ENCODE measurements at places on chromosomes 5 and 9.

DNA sequence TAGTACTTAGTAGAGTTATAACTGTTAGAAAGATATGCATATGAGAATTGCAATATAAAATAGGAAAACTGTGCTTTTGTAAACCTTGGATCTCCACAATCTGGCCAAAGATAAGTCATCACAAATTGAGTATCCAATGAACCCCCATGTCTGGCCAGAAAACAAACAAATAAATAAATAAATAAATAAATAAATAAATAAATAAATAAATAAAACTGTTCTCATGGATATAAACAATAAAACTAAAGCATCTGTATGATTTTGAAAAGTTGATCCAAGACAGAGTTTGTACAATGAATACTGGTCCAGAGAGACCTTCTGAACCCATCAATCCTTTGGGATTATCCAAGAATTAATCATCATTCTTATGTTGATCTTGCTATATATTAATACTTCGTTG, 367.6 kb upstream of the CDH9 start:
- no peak for DNase-seq

DNA sequence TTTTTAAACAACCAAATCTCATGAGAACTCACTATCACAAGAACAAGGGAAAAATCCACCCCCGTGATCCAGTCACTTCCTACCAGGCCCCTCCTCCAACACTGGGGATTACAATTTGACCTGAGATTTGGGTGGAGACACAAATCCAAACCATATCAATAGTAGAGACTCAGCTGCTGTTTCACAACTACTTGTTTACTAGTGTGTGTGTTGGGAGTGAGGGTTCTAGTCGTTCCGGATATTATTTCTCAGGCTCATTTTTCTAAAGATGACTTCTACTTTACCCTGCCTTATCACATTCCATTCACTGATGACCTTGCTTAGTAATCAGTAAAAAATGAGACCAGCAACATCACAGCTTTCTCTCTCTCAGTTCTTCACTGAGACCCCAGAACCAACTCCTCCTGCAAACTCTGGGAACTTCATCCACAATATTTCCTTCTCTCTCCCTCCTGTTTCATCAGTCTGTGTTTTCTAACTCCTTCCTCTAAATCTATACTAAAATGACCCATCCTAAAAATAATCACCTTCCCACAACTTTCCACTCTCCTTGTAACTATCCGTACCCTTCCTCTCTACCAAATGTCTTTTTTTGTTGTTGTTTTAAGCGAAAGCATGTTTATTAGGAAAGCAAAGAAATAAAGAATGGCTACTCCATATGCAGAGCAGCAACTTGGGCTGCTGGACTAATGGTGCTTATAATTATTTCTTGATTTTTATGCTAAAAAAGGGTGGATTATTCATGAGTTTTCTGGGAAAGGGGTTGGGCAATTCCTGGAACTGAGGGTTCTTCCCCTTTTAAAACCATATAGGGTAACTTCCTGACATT, 121.5 kb upstream of the SPRY4 start:
- DNase-seq, result no peak

- DNase-seq, result no peak
These were observed 31.2 kb upstream of the LECT2 start for GRCh38 chr5:135985951-135986350.

DNA sequence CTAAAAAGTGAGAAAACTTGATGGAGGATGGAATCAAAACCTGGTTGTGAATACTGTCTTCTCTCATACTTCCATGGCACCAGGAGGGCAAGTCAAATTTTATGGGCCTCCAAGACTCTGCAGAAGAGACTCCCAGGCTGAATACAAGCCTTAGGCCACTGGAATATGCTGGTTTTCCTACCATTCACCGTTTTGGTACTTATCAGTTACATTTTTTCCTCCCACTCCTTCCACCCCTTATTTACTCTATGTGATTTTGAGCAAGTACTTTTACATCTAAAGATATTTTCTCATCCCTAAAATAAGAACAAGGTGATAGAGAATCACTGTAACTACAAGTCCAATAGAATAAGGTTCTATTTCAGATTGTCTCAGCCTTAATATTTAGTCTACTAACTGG, 8.0 kb upstream of the LIX1 start:
- DNase-seq, result no peak

DNA sequence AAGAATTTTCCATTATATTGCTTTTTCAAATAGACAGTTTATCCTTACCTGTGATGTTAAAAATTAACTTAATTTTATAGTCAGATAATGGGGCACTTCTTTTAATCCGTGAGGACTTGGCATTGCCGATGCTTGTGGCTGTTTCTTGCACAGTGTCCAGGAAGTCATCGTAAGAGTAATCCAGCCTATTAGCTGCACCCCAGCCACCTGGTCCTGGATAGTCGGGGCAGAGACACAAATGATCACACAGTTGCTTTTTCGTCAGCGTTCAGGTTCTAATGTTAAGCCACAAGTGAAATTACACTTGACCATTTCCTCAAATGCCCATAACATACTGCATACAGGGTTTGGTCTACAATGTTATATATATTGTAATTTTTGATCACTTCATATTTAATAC, 107.4 kb downstream of the SVEP1 start:
- no peak for DNase-seq

DNA sequence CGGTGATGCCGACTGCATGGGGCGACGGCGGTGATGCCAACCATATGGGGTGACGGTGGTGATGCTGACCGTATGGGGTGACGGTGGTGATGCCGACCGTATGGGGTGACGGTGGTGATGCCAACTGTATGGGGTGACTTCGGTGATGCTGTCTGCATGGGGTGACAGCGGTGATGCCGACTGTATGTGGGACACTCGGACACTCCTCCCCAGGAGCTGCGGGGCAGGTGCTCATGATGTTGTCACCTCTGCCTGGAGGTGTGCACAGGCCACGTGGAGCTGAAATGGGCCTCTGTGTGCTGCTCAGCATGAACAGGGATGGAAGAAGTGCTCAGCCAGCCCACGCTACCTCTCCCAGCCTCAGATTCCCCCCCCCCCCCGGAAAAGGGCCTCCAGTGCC, 171.8 kb downstream of the OLFM1 start:
- DNase-seq, result no peak

DNA sequence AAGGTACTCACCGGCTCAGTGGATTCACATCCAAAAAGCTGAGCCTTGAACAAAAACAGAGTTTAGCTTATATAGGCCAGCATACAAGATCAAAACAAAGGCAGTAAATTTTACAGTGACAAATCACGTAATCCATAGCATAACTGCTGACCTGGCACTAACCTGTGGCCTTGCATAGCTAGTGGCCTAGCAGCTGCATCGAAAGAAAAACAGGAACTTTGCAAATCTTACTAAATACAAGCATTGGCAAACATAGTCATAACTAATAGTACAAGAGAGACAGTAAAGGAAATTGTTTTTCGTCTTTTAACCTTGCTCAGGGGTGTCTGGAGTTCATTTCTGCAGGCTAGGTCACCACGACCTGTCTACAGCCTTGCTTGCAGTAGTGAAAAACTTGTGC, 4.8 kb downstream of the HSDL2 start:
- DNase-seq, result no peak

DNA sequence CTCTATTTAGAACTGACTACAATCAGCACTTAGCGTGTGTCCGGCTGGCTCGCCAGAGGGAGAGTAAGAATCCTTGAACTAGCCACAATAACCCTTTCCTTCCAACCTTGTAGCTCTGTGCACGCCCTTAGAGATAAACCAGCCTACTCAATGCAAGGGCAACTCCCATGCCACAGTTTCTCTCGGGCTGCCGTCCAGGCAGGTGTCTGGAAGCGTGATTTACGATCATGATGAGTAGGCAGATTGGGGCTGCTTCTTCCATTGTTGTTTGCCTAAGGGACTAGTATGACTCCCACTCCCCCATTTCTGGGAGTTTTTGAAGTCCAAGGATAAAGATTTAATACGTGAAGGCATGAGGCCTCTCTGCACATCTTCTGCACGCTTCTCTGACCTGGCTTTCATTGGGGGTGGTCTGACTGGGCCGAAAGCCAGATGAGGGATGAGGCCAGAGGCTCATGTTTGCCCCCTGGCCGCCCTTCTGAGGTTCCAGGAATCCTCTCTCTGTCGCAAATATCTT, 134.0 kb upstream of the MYO10 start:
- DNase-seq, result no peak

GRCh38 chr5:139696894-139697658, 48.9 kb downstream of the CXXC5 start:
- no peak for DNase-seq

DNA sequence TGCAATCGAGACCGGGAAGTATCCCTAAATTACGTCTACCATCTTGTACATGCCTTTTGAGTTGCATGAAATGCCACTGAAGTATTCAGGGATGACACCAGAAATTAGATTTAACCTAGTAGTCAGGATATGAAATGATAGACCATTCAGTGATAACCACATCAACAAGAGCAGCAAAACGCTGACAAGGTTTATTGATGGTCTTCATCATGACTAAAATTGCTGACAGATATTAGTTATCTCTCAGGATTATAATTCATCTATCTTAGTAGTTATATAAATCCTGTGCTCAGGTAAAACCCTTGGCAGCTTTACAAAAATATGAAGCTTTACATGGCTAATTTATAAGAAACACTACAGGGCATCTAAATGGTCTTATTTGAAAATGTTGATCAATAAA, 1104.7 kb downstream of the EFNA5 start:
- no peak for DNase-seq

DNA sequence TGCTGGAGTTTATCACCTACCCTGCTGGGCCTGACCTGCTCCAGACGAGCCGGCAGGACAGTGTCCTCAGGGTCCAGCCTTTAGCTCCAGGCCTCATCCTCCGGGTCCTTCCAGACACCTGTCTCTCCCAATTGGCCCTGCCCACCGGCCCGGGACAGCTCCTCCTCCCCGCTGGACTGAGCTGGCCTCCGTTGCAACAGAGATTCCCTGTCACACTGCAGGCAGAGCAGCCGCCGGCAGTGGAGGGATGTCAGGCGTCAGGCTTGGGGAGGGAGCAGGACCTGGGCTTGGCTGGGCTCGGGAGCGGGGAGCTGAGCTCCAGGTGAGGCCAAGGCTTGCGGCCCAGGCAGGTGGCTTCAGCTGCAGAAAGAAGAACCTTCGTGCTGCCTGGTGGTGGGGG, 1.7 kb downstream of the KCNT1 start:
- no peak for DNase-seq

DNA sequence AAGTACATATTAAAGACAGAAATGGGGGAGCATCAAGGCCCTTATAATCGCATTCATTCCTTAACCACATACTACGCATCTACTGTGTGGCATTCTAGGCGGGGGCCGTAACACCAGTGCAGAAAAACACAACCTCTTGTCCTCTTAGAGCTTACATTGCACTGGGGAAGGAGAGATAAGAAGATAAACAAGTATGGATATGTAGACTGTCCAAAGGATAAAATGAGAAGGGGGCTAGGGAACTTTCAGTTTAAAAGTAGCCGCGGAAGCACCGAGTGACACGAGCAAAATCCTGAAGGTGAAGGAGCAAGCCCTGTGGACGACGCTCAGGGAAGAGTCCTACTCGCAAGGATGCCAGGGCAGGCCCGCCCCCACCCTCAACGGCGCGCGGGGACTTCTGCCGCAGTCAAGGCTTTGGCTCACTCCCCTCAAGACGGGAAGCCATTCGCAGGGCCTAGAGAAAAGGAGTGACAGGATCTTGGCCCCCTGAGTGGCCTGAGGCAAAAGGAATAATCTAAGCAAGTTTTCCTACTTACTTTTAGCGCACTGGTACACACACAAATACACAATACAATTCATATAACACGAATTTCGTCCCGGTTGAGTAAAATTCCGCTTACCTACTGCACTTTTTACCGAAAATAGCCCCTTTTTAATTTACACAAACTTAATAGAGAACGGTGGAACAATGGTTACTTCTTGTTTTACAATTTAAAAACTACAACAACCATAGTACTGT, 1.3 kb upstream of the NIPBL start:
- DNase-seq, result peak; percentile 21

- peak; percentile 83 for DNase-seq
These were observed 2.8 kb upstream of the RACK1 start for GRCh38 chr5:181246276-181247049.

GRCh38 chr5:76791461-76791860, 27.4 kb upstream of the F2RL1 start:
- DNase-seq, result no peak

- no peak for DNase-seq
These were observed 548.9 kb downstream of the IRX1 start for GRCh38 chr5:4144411-4145007.

DNA sequence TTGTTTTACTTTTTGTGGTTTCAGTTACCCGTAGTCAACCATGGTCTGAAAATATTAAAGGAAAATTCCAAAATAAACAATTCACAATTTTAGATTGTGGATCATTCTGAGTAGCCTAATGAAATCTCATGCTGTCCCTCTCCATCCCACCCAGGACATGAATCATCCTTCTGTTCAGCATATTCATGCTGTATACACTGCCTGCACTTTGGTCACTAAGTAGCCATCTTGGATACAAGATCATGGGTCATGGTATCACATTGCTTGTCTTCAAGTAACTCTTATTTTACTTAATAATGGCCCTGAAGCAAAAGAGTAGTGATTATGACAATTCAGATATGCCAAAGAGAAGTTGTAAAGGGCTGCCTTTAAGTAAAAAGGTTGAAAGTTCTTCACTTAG, 536.5 kb upstream of the ACO1 start:
- DNase-seq, result no peak

DNA sequence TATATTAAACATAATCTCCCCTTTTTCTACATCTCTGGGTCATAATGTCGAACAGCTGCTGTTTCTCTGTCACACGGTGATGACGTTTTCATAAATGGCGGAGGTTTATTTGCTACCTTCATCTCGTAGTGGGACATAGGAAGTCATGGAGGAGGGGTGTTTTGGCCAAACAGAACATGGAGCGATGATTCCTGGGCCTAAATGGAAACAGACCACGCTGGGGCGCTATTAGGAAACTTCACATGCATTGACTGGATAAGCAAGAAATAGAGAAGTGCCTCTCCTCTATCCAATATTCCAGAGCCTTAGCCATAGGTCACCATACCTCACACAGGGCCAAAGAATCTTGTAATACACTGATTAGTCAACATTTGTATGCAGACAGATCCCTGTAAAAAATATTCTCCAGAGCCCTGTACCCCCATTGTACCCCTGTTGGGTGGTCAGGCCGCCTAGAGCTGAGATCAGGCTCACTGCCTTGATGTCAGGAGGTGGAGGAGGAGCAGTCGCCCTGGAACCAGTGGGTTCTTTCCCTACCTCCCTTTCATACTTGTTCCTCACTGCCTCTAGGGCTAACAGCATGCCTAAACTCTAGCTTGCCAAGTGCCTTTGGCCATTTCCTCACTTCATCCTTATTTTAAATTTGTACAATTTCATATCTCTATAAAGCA, 77.8 kb upstream of the SPIN1 start:
- DNase-seq, result no peak

DNA sequence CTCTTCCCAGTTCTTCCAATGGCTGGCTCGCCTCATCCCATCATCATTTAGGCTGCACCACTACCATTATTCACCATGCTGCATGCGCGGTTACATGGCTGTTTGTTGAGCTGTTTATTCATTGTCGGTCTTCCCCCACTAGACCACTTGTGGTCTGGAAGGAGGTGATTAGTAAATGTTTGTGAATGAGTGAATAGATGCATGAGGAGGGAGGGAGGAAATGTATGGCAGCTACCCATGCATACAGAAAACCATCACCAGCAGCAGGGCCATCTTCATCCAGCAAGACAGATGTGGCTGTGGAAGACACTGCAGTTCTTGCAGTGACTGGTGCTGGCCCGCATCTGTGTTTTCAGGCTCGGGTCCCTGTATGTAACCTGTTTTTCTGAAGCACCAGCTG, 113.3 kb upstream of the SAP30L start:
- DNase-seq, result no peak

GRCh38 chr9:134440636-134441226, 114.5 kb downstream of the RXRA start:
- DNase-seq, result no peak

GRCh38 chr9:17402309-17402708, 176.6 kb upstream of the SH3GL2 start:
- no peak for DNase-seq

Measured in stimulated activated CD4-positive, alpha-beta T cell treated with anti-CD3 and anti-CD28 coated beads, Interleukin-2, amount 100 ng/mL, for 48 hours (primary cell).